GM23248 (cell line): ENCODE measurements at places on chromosomes 5 and 9. TPM values are rescaled to one million over a fixed set of nuclear protein-coding genes. Genes with fewer than 3 reads are reported as not detected.
A peak's percentile ranks its signal among the peaks of the same experiment; 100 is the strongest.

The RNF183 gene
- not detected in 2 replicates for polyA plus RNA-seq

GRCh38 chr9:16626577-16627130 lies 243.8 kb downstream of the BNC2 start:
- H3K4me1 ChIP-seq = peaks cover 46% of the 10 kb centered on the region
- peak; percentile 93 for DNase-seq
- no peaks in the 10 kb centered on the region for H3K27me3 ChIP-seq
- peak overlapping the region; percentile 36 for H3K27ac ChIP-seq
- H3K36me3 ChIP-seq = no peaks in the 10 kb centered on the region

DNA sequence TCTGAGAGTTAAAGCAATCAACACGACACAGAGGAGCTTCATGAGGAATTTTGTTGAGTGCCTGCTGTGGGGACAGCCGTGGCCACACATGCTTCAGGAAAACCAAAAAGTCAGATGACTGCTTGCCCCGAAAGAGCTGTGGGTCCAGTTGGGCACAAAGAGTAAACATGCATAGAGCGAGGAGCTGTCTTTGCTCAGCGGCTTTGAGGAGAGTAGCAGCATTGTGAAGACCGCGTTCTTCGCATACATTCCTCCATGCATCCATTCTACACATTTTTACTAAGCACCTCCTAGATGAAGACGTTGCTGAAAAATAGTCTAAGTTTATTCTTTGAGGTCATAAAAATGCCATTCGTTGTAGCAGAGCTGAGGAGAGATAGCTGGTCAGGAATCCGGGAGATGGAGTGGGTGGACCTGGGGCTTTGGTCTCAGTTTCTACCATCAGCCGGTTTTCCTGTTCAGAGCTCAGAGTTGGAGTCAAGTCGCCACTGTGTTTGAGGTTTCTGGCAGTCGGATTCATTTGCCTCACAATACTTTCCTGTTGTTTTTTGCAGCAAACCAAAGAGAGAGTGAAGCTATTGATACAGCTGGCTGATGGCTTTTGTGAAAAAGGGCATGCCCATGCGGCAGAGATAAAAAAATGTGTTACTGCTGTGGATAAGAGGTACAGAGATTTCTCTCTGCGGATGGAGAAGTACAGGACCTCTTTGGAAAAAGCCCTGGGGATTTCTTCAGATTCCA lies 194.5 kb upstream of the OTULINL start:
- H3K27me3 ChIP-seq = no peaks in the 10 kb centered on the region

- peaks cover 10% of the 10 kb centered on the region; the same call in 1 of the 2 replicates for H3K4me1 ChIP-seq
- no peak overlapping the region for H3K27ac ChIP-seq
- DNase-seq = no peak
- no peak overlapping the region for H3K4me3 ChIP-seq
- peaks cover 11% of the 10 kb centered on the region; the same call in 1 of the 2 replicates for H3K36me3 ChIP-seq
These were observed 3.0 kb downstream of the SURF6 start for GRCh38 chr9:133333011-133333410.

The CCL21 gene
- polyA plus RNA-seq = not detected in 2 replicates
